ENCODE measurements at places on chromosomes 11 and 22.

GRCh38 chr11:1744891-1745700 is 5.3 kb downstream of the IFITM10 start:
- no peak for DNase-seq

DNA sequence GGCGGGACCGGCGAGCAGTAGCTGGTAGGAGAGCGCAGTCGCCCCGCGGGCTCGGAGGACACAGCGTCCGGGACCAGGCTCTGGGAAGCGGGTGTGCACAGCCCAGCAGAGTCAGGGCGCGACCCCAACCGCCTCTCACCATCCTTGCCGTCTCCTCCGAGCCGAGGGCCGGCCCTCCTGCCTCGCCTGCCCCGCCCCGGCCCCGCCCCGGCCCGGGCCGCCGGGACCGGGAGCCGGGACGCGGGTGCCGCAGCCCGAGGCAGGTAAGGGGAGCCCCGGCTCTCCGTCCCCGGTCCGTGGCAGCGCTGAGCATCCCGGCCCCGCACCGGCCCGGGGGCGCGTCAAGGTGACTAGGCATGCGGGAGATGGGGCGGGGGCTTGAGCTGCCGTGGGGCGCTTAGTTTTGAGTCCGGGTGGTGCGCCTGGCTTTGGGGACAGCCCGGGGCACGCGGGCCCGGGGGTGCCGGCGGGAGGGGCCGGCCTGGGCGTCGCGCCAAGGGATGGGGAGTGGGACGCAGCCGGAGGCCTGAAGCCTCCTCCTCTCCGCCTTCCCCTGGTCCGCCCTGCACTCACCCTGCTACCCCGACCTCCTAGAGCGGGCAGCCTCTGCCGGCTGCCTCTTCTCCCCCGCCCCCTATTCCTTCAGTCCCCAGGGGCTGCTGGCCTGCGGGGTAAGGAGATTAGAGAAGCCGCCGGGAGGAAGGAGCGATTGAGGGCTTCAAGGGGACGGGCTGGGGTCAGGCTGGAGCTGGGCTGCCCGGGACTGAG is at the start of gene ABCG4:
ABCG4 (plus strand) TSS at position 35 of the 768 bp plus-strand sequence. CDS start 914 bp downstream, outside the sequence.
- DNase-seq = peak; percentile 21

- no peak for DNase-seq
Measured at GRCh38 chr11:70351646-70352045, 46.7 kb upstream of the CTTN start.

DNA sequence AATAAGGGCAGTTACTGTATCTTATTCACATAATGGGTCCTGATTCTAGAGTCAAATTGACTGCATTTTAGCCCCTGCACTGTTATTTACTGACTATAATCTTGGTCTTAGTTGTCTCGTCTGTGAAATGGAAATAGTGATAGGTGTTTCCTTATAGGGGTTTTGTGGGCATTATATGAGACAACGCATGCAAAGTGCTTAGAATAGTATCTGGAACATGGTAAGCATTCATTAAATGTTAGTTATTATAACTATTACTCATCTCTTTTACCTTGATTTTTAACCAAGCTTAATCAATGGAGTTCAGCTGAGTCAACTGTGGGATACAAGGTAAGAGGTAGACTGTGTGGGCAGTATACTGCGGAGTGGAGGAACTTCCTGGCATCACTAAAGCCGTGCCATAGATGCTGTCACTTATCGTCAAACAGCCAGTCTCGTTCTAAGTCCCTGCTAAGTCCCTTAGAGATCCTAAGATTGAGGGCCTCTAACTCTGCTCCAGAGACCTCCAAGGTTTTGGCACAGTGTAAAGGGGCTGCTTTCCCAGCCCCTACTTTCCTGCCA is 2.6 kb upstream of the ZC3H12C start:
- DNase-seq = no peak

DNA sequence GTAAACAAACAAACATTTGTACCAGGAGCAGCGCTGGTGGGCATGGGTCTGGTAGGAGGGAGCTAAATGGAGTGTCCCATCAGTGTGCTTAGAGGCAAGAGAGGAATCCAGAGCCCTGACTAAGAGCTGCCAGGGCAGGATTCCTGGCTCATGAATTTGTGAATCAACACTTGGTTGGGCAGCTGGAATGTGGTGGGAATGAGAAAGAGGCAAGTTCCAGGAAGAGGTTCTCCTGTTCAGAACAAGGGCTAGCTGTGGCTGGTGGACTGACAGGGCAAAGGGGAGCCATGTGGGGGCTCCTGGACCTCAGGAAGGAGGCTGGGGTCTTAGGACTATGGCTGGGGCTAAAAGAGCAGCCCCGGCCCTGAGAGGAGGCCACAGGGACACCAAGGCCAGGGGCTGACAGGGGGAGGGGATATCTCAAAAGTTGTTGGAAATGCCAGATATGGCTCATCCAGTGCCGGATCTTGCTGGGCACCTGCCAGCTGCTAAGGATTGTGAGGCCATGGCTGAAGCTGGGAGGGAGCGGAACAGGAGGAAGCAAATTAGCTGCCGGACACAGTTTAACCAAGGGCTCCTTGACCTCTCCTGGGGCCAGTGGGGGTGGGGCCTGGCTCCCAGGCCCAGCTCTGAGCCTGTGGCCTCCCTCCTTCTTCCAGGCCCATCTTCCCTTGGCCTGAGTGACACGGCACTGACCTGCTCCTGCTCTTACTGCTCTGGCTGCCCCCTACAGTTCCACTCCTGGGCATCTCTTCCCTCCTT is 14.6 kb upstream of the P2RY6 start:
- no peak for DNase-seq

GRCh38 chr22:27617214-27617881 is 184.2 kb downstream of the MN1 start:
- no peak for DNase-seq

Measured in activated CD4-positive, alpha-beta T cell treated with anti-CD3 and anti-CD28 coated beads, Interleukin-2, amount 10 ng/mL, durations not matched to agents 7 days and 5 days (primary cell).